Stimulated activated CD4-positive, alpha-beta T cell treated with anti-CD3 and anti-CD28 coated beads, Interleukin-1b, Interleukin-23, amount 100 ng/mL, for 1 hour (primary cell): ENCODE measurements at places on chromosomes 3 and 15.

DNA sequence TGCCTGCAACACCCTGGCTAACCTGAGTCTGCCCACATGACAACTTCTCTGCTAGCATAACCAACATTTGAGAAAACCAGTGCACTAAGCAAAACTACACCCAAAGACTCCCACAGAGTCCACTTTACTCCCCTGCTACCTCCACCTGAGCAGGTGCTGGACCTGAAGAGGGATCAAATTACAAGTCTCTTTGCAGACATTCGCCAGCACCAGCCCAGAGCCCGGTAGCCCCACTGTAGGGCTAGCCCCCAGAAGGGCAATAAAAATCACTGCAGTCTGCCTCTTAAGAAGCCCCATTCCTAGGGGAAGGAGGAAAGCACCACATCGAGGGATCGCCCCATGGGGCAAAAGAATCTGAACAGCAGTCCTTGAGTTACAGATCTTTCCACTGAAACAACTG is 472.2 kb downstream of the GRM7 start:
- DNase-seq: no peak

DNA sequence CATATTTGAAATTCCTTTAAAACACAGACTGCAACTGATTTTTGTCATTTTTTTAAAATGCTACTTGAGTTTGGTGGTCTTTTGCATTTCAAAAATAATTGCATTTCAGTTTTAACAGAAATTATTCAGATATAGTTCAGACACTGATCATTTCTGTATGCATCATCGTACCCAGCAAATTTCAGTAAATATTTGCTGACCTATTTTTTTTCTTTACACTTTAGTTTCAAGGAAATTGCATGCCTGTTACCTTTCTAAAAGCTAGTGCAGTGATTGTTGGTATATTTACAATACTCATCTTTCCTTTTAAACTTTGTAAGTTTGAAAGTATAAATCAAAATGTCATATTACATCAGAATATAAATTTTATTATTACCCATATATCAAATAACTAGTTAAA is 32.4 kb downstream of the ALCAM start:
- DNase-seq: no peak

- no peak for DNase-seq
Observed at GRCh38 chr3:31772272-31772671, 208.8 kb downstream of the OSBPL10 start.

GRCh38 chr3:183799461-183799860 is 25.9 kb downstream of the MAP6D1 start:
- no peak for DNase-seq

DNA sequence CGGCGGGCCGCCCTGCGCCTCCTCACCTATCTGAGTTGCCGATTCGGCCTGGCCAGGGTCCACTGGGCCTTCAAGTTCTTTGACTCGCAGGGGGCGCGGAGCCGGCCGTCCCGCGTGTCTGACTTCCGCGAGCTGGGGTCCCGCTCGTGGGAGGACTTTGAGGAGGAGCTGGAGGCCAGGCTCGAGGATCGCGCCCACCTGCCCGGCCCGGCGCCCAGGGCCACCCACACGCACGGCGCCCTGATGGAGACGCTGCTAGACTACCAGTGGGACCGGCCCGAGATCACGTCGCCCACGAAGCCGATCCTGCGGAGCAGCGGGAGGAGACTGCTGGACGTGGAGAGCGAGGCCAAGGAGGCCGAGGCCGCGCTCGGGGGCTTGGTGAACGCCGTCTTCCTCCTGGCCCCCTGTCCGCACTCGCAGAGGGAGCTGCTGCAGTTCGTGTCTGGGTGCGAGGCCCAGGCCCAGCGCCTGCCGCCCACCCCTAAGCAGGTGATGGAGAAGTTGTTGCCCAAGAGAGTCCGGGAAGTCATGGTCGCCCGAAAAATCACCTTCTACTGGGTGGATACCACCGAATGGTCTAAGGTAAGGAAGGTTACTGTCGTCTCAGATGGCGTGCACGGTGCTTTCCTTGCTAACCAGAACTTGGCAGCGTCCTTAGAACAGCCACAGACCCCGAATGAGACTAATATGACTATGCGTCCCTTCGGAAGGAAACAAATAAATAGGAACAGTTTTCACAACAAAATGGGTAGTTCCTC is 567 bp downstream of the TICRR start:
- no peak for DNase-seq
